ENCODE measurements at places on chromosomes 6 and 20.

DNA sequence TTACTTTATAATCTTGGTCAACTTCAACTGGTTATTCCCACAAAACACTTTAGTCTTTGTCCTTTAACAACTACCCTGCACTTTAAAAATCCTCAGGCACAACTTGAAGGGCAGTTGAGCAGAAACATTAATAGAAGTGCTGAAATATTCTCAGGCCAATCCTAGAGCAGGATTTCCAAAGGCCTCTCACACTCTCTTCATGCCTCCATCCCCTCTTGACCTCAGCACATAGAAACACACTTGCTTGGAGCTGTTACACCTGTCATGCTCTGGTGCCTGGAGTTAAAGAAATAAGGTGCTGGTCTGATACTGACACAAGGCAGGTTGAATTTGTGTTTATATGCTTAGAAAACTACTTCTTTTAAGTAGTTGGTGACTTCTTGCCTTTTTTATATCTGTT is 618.8 kb upstream of the POU3F2 start:
- no peak for DNase-seq

- DNase-seq = no peak
Measured at GRCh38 chr20:45432294-45432693, 16.4 kb downstream of the PIGT start.

DNA sequence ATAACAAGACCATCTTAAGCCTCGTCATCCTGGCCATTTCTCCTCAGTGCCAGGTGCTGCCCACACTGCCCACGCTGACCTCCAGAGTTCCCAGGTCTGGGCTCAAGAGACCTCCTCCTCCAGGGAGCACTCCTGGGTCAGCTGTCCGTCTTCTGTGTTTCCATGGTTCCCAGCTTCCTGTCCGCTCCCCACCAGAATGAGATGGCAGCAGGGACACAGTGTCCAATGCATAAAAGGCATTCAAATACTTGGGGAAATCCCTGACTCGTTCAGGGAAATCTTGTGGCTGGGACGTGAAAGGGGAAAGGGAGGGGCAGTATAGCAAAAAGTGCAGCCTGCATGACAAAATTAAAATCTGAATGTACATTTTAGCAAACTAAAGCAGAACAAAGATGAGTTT is 54.3 kb downstream of the SLC23A2 start:
- no peak for DNase-seq

- DNase-seq = no peak
Measured at GRCh38 chr6:117188627-117189201, 76.6 kb upstream of the VGLL2 start.

DNA sequence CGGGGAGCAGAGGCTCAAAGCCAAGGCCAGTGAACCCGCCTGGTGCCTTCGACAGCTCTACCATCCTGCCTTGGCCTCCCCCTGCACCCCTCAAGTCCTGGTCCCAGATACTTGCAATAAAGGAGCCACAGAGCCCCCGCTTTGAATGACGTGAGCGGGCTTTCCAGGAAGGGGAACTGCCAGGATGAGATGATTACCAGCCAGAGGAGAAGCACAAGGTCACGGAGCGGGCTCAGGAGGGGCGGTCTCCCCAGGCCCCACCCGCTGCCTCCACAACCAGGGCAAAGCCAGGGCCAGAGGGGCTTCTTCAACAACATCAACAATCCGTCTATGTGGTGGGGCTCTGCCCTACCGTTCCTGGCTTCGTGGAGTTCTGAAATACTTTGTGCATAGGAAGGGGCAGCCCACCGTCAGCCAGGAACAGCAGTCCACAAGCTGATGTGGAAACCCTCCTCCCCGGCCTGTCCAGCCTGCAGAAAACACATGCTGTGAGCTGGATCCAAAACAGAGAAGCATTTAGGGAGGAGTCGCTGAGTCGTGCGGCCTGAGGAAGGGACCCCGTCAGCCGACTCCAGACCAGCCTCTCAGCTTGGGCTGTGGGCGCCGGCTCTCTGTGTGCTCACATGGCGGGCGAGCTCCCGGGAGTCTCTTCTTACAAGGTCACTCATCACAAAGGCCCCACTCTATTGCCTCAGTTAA is 392.5 kb downstream of the CDH4 start:
- no peak for DNase-seq

GRCh38 chr20:49381558-49382493 is 100.6 kb downstream of the KCNB1 start:
- DNase-seq = no peak

DNA sequence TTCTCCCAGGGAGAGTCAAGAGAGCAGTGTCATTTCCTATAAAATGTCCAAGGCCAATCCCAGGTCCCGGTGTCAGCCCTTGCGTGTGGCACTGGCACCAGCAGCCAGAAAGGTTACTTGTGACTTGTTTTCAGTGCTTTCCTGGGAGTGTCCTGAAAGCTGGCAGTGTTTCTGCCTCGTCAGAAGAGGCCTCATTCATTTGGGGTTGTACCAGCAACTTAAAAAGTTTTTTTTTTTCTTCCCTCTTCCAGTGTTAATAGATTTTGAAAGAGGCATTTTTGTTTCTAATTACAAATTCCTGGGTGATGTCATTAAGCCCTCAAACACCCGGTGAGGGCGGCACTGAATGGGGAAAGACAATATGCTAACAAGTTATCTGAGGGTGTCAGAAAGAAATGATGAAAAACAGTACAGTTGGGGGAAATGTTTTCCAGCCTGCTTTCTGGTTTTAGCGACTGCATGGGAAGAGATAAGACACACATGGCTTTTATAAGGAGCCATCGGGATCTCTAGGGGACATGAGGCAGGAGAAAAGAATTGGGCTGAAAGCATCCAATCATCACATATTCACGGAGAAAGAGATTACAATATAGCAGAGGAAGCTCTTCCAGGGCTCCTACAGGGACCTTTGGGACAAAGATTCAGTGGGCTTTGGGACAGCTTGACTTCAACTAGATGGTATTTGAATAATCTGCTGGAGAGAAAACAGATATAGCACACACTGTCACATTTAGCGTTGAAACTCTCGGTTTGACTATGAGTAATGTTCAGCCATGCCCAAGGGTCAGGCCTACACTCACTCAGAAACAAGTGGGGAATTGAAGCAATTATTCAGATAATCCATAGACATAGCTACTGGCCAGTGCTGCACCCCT is 153.0 kb downstream of the BCAS1 start:
- DNase-seq = no peak

DNA sequence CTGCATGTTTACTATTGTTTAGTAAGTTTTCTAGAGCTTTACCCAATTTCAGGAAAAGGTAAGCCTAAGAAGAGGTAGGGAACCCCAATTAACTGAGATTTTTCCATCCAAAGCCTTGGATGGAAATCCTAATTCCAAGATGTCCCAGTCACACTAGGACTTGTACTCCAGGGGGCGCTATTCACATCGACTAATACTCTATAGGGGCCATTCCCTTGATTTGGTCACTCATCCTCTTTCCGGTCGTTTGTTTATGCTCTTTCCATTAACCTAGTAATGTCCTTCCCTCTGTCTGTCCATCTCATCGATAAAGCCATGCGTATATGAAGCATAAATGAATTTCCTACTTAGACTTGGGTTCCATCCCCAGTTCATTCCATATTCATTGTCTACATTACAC is 80.8 kb upstream of the FUCA2 start:
- no peak for DNase-seq

DNA sequence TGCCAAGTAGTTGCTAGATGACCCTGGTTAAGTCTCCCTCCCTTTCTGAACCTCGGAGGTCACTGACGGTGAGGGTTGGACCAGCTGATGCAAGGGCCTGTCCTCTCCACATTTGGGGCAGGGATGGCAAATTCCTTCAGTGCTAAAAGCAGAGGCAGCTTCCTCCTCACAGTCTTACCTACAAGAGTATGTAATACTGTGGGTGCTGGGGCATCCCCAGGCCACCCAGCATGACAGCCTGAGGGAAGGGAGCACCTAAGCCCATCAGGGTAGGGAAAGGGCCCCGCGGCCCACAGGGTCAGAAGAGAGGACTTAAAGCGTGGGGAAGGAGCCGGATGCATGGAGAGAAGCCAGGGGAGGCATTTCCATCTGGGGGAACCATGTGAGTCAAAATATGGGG is 38.0 kb downstream of the TGM3 start:
- no peak for DNase-seq

- no peak for DNase-seq
Measured at GRCh38 chr6:62980093-62980492, 231.2 kb upstream of the FKBP1C start.

DNA sequence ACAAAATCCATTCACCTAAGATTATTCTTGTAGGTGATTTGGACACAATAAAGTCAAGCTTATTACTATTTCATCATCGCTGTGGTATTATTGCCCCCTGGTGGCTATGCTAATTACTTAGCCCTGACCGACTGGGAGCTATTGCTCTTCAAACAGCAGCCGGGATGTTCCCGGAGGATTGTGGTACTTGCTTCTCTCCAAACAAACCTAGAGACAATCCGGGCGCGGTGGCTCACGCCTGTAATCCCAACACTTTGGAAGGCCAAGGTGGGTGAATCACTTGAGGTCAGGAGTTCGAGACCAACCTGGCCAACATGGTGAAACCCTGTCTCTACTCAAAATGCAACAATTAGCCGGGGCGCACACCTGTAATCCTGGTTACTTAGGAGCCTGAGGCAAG is 15.4 kb upstream of the STMND1 start:
- peak; percentile 35 for DNase-seq

- no peak for DNase-seq
Measured at GRCh38 chr6:5771759-5772390, 234.8 kb downstream of the NRN1 start.

GRCh38 chr6:147618927-147619326 is 110.4 kb downstream of the SAMD5 start:
- no peak for DNase-seq

DNA sequence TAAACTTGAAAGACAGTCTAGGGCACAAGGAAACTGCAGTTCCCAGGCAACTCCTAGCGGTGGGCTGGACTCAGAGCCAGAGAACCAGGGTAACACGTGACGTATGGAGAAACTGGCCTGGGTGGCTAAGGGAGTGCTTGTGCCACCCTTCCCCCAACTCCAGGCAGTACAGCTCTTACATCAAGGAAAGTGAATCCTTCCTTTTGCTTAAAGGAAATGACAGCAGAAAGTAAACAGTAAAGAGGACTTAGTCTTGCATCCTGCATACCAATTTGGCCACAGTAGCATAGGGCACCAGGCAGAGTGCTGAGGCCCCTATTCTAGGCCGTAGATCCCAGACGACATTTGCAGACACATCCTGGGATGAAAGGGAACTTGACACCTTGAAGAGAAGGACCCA is 322.8 kb downstream of the CD109 start:
- DNase-seq = no peak

- no peak for DNase-seq
Measured at GRCh38 chr6:19723545-19723944, 113.6 kb upstream of the ID4 start.

DNA sequence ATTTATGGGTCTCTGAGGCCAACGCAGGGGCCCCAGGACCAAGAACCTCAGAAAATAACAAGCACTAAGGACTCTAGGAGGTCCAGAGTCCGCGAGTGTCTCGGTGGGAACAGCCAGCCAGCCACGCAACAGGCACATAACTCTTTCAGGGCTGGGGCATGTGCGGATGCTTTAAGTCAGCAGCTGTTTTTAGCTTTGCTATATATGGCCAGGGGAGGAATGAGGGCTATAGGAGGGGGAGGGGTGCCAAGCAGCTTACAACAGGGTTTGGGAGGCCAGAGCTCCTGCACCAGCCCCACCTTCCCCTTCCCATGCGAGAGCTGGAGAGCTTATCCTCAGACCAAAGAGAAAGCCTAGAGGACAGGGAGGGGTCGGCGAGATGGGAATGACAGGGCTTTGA is 6.2 kb downstream of the JPH2 start:
- DNase-seq = no peak

- no peak for DNase-seq
Measured at GRCh38 chr20:51011479-51011878, 11.4 kb downstream of the KCNG1 start.

- no peak for DNase-seq
Measured at GRCh38 chr6:118712969-118713368, 61.6 kb upstream of the CEP85L start.

GRCh38 chr20:4102381-4102780 is 87.0 kb upstream of the RNF24 start:
- DNase-seq = no peak

DNA sequence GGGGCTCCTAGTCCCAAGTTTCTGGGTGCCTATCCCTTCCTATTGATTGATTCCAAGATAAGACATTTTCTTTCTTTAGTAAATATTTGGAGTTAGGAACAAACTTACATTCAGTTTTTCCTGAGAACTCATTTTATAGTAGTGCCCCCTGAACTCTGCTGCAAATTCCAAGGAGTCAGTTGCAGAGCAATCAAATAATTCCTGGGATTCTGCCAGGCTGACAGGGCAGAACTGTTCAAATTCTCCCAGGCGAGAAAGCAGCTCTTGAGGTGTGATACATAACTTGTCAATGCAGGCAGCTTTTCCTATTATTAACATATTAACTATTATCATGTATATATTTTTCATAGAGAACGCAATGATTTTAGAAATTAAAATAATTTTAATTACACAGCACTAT is 15.9 kb upstream of the ZBTB24 start:
- no peak for DNase-seq

DNA sequence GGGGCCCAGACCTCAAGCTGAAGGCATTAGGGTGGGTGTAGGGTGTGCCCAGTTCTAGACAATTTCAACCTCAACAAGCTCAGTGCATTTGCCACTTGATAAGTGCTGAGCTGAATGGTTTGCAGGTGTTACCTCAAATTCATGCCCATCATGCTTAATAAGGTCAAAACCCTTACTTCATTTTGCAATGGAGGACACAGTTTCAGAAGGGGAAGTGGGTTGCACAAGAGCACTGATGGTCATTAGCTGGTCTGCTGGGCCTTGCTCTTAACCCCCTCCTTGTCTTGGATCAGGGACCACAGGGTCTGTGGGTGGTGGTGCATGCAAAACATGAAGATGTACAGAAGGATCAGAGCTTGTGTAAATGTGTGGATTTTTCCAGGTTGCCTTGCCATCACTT is 71.0 kb upstream of the SIRPA start:
- no peak for DNase-seq

DNA sequence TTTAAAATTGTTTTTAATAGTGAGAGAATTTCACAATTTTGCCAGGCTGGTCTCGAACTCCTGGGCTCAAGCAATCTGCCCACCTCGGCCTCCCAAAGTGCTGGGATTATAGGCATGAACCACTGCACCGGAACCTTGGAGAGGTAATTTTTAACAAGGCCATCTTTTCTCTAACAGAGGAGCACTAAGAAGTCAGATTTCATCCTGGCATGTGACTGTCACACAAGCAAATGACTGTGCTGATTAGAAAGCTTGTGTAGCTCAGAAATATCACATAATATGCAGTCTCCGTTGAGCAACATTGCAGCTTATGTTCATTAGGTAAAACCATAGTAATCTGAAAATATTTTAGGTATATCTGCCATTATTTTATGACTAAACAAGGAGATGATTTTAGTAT is 156.0 kb downstream of the CCDC170 start:
- no peak for DNase-seq

DNA sequence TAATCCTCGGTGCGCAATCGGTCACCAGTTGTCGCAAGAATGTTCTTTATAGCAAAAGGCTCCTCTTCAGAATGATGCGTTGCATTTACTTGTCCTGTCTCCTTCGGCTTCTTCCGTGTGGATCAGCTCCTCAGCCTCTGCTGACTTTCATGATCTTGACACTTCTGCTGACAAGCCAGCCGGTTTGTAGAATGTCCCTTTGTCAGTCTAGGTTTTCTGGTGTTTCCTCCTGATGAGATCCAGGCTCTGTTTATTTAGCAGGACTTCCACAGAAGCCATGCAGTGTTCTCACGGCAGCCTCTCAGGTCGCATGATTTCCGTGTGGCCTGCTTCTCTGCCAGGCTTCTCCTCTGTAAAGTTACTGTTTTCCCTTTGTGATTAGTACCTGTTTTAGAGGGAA is 66.9 kb downstream of the STX11 start:
- no peak for DNase-seq

- DNase-seq = no peak
Measured at GRCh38 chr20:31662372-31662854, 24.7 kb downstream of the COX4I2 start.

Measured in activated T-cell treated with anti-CD3 and anti-CD28 coated beads, Interleukin-2, amount 50 U/mL, for 24 hours (primary cell).